ENCODE measurements at places on chromosomes 7 and 10.

DNA sequence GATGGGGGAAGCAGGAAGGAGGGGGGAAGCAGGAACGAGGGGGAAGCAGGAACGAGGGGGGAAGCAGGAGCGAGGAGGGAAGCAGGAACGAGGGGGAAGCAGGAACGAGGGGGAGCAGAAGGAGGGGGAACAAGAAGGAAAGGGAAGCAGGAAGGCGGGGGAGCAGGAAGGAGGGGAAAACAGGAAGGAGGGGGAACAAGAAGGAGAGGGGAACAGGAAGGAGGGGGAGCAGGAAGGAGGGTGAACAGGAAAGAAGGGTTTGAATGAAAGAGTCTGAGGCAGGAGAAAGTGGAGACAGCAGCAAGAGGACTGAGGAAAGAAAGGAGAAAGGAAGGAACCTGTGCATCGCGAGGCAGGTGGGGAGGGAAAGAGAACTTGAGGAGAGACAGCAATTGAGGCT, 256.6 kb downstream of the PTEN start:
- no peak for DNase-seq

DNA sequence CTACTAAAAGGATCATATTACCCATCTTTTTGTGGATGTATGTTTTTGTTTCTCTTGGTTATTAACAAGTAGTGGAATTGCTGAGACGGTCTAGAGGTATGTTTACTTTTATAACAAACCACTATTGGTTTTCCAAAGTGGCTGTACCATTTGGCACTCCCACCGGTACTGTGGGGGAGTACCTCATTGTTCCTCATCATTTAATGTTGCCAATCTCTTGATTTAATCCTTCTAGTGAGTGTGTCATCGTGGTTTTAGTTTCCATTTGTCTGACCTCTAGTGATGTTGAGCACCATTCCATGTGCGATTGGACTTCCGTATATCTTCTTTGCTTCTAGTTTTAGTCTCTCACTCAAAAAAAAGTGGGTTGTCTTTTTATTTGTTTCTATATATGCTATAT, 50.4 kb downstream of the RBM33 start:
- no peak for DNase-seq

DNA sequence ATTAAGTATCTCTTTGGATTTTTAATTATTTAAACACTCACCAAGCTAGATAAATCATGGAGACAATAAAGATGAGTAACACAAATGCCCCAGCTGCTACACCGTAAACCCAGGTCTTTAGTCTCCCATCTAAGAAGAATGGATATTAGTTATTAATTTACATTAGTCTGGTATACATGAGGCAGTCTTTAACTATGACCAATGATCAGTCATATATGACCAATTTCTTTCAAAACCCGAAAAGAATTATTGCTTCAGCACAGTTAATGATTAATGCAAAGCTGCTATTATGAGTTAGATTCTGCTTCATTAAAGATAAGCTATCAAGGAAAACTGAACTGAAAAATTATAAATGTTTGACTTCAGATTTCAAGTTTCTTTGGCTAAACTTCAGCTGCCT, 402.9 kb downstream of the PHF14 start:
- no peak for DNase-seq

DNA sequence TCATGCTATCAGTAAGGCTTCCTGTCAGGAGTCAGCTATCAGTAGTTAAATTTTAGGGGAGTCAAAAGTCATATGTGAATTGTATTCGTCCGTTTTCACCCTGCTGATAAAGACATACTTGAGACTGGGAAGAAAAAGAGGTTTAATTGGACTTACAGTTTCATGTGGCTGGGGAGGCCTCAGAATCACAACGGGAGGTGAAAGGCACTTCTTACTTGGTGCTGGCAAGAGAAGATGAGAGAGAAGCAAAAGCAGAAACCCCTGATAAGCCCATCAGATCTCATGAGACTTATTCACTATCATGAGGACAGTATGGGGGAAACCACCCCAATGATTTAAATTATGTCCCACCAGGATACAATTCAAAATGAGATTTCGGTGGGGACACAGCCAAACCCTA, 47.1 kb downstream of the KLF6 start:
- DNase-seq: no peak

DNA sequence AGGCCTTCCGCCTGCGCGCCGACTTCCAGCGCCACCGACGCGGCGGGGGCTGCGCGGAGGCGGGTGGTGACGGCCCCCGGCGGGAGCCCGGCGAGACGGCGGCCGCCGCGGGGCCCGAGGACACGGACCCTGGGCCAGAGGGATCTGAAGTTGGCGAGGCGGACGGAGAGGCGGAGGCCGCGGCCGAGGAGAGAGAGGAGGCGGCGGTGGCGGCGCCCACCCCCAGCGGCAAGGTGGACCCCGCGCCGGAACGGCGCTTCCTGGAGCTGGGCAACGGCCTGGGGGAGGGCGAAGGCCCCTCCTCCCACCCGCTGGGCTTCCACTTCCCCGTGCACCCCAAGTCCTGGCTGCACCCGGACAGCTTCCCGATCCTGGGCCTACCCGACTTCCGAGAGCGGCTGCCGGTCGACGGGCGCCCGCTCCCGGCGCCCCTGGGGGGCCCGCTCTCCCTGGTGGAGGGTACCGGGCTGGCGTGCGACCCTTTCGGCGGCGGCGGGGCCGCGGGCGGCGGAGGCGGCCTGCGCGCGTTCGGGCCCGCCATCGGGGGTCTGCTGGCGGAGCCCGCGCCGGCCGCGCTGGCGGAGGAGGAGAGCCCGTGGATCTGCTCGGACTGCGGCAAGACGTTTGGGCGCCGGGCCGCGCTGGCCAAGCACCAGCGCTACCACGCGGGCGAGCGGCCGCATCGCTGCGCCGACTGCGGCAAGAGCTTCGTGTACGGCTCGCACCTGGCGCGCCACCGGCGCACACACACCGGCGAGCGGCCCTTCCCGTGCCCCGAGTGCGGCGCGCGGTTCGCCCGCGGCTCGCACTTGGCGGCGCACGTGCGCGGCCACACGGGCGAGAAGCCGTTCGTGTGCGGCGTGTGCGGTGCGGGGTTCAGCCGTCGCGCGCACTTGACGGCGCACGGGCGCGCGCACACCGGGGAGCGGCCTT, 16.2 kb downstream of the ZNF316 start:
- no peak for DNase-seq

DNA sequence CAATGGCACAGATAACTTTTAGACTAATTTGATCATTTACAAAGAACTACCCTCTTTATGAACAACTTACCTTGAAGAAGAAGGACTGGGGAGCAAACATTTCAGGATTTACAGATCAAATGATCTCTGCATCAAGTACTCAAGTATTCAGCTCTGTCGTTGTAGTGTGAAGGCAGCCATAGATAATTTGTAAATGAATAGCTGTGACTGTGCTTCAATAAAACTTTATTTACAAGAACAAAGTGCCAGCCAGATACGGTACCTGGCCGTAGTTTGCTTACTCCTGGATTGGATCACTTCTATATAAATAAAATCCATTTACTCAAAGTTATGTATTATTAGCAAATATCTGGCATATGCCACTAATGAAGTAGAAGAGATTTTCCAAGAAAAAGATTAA, 388.2 kb upstream of the SEMA3A start:
- DNase-seq: no peak

DNA sequence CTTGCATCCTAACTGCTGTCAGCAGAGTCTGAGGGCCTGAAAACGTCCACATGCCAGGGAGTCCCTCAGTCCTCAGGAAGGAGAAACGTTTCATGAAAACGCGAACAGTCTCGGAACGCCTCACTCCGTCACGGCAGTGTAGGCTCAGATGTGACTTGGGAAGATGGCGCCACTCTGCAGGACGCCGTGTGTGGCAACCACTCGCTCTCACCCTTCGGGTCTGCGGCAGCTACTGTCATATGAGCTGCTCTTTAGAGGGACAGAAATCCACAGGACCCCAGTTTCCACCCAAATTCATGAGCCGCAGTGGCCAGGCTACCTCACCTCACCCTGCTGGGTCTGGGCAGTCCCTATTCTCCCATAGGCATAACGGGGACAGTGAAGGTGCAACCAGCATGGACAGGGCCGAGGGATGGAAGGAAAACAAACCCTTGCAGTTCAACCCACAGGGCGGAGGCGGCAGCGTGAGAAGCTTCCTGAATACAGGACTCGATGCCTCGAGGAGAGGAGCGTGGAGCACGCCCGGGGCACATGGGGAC, 438.3 kb downstream of the DNAJB6 start:
- no peak for DNase-seq

DNA sequence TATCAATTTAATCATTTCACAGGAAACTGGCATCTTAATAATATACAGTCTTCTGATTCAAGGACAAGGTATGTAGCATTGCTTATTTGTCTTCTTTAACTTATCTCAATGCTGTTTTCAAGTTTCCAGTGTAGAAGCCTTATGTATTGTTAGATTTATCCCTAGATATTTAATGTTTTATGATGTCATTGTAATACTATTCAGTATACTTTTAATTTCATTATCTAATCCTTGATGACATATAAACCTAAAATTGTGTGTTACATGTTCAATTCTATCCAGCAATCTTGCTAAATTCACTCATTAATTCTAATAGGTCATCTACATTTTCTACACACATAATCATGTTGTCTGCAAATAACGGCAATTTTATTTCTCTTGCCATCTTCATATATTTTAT, 126.3 kb upstream of the SEC61G start:
- no peak for DNase-seq

- DNase-seq: peak; percentile 91
Observed at GRCh38 chr10:23157691-23158369, 34.3 kb upstream of the PTF1A start.

- no peak for DNase-seq
Observed at GRCh38 chr7:13542451-13542850, 447.0 kb downstream of the ETV1 start.

DNA sequence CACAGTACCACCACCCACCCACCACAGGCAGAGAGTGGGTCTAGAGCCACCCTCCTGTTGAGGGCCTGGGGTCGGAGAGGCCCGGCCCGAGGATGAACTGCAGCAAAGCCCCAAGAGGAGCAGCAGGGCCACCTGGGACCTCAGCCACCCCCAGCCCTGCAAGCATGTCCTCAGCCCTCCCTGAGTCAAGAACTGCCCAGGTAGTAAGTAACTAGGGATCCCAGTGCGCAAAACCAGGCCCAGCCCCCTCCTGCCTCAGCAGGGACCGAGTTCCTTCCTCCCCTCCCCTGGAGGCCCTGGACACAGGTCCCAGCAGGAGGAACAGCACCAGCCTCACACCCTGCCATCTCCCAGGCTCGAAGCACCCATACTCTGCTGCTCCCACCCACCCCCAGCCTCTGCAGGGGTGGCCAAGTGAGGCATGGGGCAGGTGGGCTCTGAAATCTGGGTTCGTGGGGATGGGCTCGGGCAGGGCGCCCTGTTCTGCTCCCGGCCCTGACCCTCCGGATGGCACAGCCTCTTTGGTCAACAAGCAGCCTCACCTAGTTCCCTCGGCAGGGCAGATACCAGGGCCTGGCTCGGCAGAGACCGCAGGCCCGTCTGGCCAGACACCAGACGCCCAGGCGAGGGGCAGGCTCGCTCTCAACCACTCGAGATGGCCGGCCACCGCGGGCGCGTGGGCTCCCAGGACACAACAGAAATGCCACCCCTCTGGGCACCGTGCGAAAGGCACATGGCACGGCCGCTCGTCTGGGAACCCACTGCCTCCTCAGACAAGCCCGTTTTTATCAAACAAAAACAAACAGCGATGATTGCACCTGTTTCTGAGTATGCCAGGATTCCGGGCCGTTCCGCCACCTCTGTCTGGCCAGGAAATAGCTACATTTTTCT, 15.2 kb downstream of the PDGFA start:
- DNase-seq: no peak

DNA sequence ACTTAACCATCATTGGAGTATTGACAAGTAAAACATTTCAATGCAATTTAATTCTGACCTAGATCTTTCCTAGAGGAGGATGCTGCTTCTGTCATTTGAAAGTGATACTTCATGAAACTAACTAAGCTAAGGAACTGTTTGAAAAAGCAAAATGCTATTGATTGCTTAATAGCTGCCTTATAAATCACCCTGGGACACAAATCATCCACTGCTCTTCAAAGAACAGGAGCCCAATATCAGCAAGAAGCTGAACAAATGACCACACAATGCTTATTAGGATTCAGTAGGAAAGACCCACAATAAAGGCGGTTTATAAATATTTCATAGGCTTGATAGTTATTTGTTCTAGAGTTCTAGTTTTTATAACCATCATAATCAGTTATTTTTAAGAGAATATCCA, 216.3 kb downstream of the TEX36 start:
- no peak for DNase-seq

- DNase-seq: no peak
Observed at GRCh38 chr10:116141246-116141645, 131.8 kb downstream of the GFRA1 start.
